SHP77 (cell line): ENCODE measurements at places on chromosomes 3 and 15.

- no peak for DNase-seq
Observed at GRCh38 chr3:194098081-194098842, 37.7 kb upstream of the HES1 start.

GRCh38 chr3:36193448-36193847, 186.9 kb upstream of the STAC start:
- DNase-seq: no peak

- no peak for DNase-seq
Observed at GRCh38 chr3:194208709-194209108, 72.8 kb downstream of the HES1 start.

DNA sequence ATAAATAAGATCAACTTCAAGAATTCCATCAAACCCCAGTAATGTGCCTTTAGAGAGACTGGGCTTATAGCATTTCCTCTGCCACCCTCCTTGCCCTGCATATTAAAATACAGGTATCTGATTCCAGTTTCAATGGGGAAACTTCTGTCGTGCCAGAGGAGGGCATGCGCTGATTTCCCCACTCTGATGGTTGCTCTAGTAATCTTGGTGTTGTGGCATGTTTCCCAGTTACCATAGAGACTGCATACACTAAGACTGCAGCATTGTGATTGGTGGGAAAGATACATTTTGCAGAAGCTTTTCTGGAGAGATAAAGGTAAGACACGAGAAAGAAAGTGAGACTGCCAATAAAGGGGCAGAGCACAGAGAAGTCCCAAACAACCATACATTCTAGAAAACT, 225.6 kb downstream of the TIGIT start:
- no peak for DNase-seq

DNA sequence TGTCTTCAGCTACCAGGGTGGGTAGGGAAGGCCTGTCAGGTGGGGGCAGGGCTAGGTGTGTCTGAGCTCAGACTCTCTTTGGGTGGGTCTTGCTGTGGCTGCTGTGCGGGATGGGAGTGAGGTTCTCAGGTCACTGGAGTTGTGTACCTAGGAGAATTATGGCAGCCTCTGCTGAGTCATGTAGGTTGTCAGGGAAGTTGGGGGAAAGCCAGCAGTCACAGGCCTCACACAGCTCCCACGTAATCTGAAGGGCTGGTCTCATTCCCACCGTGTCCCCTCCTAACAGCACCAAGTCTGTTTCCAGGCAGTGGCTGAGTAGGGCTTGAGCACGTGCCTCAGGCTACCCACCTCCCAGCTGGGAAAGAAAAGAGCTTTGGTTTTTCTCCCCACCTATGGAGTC, 67.0 kb downstream of the CHCHD4 start:
- no peak for DNase-seq

- no peak for DNase-seq
Observed at GRCh38 chr15:56207711-56208110, 36.0 kb downstream of the RFX7 start.

DNA sequence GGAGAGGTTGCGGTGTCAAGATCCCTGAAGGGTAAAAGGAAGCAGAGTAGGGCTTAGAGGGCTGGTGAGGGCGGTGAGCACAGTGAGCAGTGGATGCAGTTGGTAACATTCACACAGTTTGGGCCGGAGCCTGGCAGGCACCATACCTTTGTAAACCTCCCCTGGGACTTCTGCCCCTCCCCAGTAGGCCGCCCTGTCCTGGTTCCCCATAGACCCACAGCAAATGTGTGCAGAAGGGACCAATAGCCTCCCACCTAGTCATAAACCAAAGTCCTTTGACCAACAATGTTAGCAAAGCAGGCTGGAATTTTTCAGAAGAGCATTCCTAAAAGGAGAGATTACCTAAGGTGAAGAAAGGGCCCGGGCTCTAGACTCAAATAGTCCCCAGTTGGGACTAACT, 1.7 kb upstream of the PHGR1 start:
- DNase-seq: no peak

GRCh38 chr3:179482857-179483256, 31.6 kb upstream of the GNB4 start:
- DNase-seq: no peak

DNA sequence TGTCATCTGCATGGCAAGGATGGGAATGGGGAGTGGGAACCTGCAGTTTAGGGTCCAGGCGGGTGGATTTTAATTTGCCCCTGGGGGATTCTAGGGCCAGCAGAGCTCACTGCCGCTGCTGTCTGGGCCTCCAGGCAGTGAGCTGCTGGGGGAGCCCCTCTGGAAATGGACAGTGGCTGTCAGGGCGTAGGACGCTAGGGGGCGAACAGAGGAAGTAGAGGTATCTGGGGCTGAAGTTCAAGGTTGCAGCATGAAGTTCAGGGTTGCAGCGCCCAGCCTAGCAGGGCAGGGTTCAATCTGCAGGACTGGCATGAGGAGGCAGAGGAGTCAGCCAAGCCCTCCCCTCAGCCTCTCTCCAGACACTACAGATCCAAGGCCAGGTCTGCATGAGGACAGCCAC, 49.5 kb downstream of the APBA2 start:
- DNase-seq: no peak

DNA sequence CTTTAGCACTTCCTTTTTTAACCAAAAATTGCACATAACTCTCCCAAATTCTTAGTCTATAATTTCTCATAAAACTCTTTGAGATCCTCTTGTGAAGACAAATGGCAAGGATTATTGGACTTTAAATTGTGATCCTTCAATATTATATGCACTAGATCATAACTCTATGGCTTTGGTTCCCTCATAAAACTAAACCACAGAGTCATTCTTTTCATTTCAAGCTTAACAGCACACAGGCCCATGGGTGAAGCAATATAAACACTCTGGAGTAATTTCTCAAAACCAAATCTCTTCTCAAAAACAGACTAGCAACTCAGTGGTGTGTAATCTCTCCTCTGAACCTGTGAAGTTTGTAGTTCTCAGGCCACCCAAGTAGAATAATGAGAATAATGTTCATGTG, 171.0 kb upstream of the NECTIN3 start:
- no peak for DNase-seq

- no peak for DNase-seq
Observed at GRCh38 chr3:98592345-98592935, 971 bp downstream of the CPOX start.

GRCh38 chr3:71045917-71046282, 537.6 kb downstream of the FOXP1 start:
- no peak for DNase-seq

DNA sequence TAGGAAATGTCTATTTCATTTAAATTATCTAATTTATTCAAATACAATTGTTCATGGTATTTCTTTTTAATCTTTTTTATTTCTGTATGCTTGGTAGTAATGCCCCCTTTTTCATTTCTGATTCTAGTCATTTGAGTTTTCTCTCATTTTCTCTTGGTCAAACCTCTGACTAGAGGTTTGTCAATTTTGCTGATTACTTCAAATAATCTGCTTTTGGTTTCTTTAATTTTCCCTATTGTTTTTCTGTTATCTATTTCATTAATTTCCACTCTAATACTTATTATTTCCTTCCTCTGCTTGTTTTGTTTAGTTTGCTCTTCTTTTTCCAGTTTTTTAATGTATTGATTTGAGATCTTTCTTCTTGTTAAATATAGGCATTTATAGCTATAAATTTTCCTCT, 12.1 kb downstream of the FSD2 start:
- DNase-seq: no peak

GRCh38 chr3:81339040-81339845, 422.2 kb downstream of the GBE1 start:
- peak; percentile 10 for DNase-seq

DNA sequence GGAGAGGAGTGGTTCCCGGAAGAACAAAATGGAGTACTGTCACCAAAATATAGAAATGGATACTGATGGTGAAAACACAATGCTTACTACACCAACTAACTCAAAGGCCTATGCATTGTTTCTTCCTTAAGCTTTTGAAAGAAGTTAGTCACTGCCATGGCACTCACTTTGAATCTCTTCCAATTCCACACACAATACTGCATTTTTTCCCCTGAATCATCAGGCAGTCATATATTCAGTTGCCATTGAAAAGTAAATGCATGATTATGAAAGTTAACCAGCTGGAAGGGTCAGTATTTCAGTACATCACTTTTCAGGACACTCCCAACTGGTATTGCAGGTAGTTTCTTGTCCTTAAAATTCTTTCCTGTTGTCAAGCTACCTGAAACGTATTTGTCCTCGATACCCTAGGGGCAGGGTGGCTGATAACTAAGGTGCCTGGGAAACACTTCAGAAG, 9.0 kb upstream of the LRRFIP2 start:
- no peak for DNase-seq

GRCh38 chr3:23653647-23654525, 151.9 kb upstream of the UBE2E1 start:
- no peak for DNase-seq

GRCh38 chr3:106981392-106981791, 395.8 kb upstream of the CCDC54 start:
- DNase-seq: no peak

DNA sequence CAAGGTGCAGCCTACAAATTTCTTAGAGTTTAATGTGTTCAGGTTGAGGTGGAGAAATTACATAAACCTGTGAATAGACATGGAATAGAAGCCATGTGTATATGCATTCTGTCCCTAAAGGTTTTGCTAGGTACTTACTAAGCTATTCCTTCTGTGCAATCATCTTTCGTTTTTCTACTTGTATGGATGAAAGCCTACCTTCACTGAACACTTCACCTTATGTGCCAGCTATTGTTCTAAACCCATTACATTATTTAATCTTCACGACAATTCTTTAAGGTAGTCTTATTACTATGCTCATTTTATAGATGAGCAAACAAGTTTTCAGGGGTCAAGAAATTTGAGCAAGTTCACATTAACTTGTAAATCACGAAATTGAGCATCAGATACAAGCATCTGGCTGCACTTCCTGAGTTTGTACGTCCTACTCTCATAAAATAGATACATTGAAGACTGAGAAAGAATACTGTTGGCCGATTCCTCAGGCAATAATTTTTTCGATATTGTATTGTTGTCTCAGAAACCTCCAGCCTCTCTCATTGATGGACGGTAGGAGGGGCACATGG, 635 bp upstream of the RCN2 start:
- DNase-seq: no peak

GRCh38 chr3:61601831-61602230, 40.5 kb downstream of the PTPRG start:
- DNase-seq: no peak

GRCh38 chr3:131147534-131147933, 120.9 kb downstream of the NEK11 start:
- no peak for DNase-seq

DNA sequence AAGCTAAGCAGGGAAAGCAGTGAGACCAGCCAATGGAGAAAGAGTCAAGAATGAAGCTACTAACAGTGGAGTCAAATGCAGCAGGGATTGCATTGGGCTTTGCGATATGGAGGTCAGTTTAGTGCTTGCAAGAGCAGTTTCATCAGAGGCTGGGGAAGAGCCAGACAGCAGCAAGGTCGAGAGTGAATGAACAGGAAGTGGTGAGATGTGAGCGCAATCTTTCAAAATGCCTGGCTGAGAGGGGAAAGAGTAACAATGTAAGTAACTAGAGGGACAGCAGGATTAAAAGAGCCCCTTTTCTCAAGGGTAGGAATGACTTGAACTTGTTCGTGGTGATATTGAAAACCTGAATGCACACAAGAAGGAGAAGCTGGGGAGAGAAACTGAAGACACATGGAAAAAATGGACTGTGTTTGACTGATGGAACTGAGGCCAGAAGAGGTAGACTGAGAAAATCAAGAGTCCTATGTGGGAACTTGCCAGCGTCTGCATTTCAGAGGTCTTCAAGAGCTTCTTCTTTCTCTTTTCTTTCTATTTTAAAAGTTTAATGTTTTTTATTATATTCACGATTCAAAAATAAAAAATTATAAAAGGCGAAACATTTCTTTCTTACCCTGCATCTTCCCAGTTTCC, 30.6 kb upstream of the GPR160 start:
- no peak for DNase-seq

DNA sequence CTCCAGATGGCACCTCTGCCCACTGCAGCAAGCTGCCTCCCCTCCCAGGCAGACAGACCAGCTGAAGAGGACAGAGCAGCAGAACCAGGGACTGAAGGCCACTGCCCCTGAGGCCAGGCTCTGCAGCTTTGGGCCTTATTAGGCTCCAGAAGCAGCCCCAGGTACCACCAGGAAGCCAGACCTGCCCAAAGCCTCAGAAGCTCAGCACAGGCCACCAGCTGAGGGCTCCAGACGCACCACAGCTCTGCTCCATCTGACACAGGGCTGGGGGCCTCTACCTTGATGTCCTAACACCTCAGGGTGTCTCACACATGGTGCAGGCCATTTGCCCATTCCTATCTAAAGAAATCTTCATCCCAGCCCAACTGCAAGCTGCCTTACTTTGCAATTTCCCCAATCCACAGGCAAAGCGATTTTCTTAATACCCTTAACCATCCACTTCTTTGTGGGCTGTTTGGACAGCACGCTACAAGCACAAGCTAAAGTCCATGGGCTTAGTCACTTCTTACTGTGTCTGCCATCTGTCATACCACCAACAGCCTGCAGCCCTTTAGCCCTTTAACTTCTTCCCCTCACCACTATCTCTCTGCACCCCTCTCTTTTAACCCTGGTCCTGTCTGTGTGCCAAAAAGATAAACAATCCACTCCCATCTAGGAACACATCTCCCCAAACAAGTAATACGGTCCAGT, 112.1 kb downstream of the IQSEC1 start:
- DNase-seq: no peak
